WTC11 (cell line): ENCODE measurements at places on chromosomes 2 and 18.

GRCh38 chr2:134128746-134129145 is 125.1 kb upstream of the MGAT5 start:
- DNase-seq = no peak

DNA sequence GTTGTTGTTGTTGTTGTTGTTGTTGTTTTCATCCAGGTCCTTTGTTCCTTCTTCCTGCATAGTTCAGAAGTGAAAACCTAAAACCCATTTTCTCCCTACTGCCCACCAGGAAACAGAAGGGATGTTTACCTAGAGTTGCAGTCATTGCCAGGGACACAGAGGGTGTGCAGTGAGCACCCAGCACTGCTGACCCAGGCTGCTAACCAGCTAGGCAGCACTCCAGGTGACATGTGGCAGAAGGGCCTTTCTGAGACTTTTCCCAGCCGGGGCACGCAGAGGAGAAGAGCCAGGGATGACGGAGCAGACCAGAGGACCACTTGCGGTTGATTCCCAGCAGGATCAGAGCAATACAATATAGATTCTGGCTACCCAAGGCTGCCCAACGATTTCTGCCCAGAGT is 286.3 kb downstream of the BCL11A start:
- DNase-seq = no peak

- no peak for DNase-seq
Observed at GRCh38 chr2:125169022-125169763, 1144.1 kb downstream of the CNTNAP5 start.

DNA sequence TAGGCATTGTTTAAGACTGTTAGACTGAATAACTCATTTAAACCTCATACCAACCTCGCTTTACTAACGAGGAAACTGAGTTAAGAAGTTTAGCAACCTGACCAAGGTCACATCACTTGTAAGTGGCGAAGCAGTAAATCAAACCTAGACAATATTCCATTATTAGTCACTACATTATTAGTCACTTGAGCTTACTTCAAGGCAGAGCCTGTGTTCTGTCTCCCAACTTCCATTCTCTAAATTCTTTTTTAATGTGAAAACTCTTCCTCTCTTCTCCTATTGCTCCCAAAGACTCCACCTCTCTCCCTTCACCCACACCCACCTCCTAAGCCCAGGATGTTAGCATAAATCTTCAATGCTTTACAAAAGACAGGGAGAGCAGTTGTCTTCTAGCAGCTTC is 156.5 kb downstream of the ARL6IP6 start:
- DNase-seq = no peak

- DNase-seq = peak; percentile 60
Observed at GRCh38 chr2:68357605-68358337, 7.3 kb upstream of the PLEK start.

GRCh38 chr2:11456251-11456650 is 9.7 kb downstream of the E2F6 start:
- DNase-seq = no peak

DNA sequence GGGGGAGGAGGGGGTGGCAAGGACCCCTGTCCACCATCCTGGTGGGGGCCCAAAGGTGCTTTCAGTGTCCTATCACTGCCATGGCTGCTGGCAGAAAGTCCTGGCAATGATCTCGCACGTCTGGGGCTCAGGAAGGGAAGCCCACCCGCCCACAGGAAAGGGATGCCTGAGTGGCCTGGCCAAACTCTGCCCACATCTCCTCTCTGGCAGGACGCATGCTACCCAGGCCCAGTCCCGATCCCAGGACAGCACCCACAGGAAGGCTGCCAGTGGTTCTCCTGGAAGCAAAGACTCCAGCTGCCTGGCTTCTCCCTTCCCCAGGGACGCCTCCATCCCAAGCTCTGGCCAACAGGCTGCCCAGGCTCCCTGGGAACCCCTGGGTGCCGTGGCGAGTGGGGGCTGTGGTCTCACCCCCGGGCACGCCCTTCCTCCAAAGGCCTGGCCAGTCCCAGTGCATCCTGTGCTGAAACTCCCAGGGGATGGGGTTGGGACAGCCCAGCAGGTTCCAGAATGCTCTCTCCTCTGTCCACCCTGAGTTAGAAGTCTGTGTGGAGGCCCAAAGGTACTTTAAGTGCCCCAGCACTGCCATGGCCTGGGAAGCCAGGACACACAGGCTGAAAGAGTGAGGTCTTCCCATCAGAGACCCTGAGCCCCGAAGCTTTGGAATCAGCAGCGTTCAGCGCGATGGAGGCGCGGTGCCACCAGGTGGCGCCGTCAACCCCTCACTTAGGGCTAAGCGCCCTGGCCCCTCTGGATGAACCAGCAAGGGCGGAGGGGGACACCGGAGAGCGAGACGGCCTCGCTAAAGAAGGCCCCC is 29.8 kb upstream of the TAF1B start:
- peak; percentile 94 for DNase-seq

- DNase-seq = no peak
Observed at GRCh38 chr2:177541258-177541991, 148.9 kb downstream of the AGPS start.

DNA sequence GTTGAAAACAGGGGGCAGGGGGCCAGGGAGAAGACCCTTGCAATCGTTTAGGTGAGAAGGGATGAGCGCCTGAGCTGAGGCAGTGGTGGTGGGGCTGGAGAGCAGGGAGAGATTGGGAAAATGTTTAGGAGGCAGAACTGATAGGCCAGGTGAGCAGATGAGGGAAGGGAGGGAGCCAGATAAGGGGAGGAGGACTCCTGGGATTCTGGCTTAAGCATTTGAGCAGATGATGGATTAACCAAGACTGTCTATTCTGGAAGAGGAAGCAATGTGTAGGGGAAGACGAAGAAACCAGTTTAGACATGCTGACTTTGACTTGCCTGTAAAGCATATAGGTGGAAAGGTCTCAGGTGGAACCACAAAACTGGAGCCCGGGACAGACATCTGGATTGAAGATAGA is 49.9 kb upstream of the ASPRV1 start:
- DNase-seq = no peak

DNA sequence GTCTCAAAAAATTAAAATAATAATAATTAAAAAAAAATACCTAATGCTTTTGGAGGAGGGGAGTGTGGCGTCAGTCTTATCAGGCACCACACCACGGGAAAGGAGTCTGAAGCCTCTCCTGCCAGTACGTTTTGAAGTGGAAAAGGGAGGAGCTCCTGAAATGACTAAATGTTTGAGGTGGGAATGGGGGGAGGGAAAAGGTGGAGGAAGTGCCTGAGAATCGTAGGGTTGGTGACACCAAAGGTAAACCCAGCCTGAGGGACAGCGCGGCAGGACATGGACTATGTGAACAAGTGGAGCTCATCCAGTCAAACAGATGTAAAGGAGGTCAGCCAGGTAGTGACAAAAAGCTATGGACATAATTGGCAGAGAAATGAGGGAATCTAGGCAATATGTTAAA is 42.2 kb upstream of the EPHA4 start:
- DNase-seq = no peak

DNA sequence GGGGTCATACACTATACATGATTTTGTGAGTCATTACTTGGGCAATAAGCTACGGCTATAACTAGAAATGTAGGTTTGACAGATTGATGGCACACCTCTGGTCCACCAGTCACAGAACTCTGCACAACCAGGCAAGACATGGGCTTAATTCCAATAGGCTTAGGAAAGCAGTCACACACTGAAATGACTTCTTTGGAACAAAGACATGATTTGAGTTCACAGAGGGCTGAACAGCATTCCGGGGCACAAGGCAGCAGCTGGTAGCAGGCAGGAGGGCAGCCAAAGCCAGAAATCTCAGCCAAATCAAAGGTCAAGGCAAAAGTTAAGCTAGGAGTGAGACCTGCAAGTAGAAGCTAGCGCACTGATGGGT is 27.4 kb downstream of the FABP1 start:
- no peak for DNase-seq

- DNase-seq = no peak
Observed at GRCh38 chr2:68831686-68832232, 39.4 kb downstream of the BMP10 start.

DNA sequence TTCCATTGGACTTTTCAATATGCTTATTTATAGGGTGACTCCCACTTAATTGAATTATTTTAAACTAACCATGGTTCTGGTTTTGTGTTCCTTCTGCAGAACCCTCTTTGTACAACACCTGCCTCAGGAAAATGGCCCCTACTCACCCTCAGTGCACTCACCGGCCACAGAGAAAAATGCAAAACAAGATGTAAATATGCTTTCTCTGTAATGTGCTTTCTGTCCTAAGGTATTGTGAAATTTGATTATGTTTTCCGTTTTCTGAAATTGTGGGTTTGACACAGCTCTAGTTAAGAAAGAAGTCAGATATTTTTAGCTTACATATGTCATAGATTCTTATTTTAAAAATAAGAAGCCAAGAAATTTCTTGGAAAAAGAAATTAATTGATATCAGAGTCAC is 357.7 kb upstream of the SMIM21 start:
- DNase-seq = no peak

- DNase-seq = no peak
Observed at GRCh38 chr18:3688690-3689089, 238.7 kb downstream of the TGIF1 start.

GRCh38 chr2:127985735-127986134 is 42.1 kb downstream of the SAP130 start:
- DNase-seq = no peak

GRCh38 chr18:22060361-22060760 is 109.0 kb upstream of the GATA6 start:
- no peak for DNase-seq

DNA sequence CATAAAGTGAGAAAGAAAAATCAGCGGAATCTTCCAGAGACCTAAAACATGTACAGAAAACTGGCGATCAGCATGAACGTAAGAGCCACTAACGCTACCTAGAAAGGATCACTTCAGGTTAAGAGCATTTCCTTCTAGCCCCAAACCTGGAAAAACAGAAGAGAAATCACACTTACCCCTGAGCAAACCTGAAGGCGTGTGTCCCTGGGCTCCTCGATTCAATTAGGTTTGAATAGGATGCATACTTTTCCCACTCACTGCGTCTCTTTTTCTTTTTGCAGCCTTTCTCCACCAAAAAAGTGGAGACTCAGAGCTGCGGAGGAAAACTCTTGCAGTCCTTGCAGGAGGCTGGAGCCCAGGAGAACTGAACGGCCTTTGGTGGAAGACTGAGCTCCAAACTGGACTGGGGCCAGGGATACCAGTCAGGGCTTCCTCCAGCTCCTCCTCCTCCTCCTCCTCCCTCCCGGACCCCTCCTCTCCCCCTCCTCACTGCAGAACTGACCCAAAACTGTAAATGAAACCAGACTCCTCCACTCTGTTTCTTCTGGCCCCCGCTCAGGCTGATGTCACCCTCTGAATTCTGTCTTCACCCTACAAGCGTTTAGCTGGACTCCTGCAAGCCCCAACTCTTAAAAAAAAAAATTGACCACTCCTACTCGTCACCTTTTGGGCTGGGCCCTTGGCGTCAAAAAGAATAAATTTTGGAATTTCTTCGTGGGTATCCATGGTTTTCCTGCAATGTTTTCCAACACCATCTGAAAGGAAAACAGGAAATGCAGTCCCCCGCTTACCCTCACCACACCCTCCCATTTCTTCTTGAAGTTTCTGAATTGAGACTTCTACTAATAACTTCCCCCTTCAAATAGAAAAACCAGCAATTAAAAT is at the start of gene COL6A3:
Gene COL6A3 (minus strand): TSS at position 388 of the 885 bp plus-strand sequence. CDS start 17,347 bp downstream, outside the sequence.
- DNase-seq = no peak

DNA sequence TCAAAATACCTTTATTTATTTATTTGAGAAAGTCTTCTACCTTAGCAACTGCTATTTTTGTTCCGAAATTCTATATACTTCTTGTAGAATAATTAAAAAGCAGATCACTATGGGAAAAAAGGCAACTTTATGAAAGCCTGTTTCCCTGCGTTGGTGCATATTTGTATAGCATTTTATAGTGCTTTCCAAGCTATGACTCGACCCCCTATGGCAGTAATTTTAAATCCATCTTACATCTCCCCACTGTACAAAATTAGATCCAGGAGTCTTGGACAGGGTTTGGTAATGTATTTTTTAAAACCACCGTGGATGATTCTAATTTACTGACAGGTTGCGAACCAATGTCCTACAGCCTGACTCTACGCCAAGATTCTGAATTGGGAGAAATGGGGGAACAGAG is 10.1 kb downstream of the TANK start:
- no peak for DNase-seq

DNA sequence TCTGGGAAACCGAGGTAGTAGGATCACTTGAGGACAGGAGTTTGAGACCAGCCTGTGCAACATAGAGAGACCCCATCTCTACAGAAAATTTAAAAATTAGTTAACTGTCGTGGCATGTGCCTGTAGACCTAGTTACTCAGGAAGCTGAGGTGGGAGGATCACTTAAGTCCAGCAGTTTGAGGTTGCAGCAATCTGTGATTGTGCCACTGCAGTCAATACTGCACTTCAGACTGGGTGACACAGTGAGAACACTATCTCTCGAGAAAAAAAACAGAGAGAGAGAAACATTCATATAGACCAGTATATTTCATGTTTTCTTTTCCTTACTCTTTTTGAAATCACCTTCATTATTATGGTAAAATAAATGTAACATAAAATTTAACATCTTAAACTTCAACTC is 290.7 kb upstream of the CYP26B1 start:
- no peak for DNase-seq
